ENCODE measurements at places on chromosomes 2 and 18. TPM values are rescaled to one million over a fixed set of nuclear protein-coding genes. Genes with fewer than 3 reads are reported as not detected.

The ATG9A gene
- 24.7 TPM for total RNA-seq

The RTKN gene
- 25.7 TPM for total RNA-seq

The DSC2 gene
- total RNA-seq = 36.4 TPM

The BOLL gene
- 0.10 TPM for total RNA-seq

The DGKD gene
- total RNA-seq = 27.6 TPM

The B4GALT6 gene
- total RNA-seq = 4.4 TPM

The OTOF gene
- total RNA-seq = 0.69 TPM

The RALB gene
- 41.7 TPM for total RNA-seq

The ARHGAP15 gene
- total RNA-seq = 33.8 TPM

The CYP27A1 gene
- 10.8 TPM for total RNA-seq

The CFC1 gene
- not detected for total RNA-seq

The IL1B gene
- 2.4 TPM for total RNA-seq

The RAB31 gene
- 31.1 TPM for total RNA-seq

The LAMA3 gene
- 60.6 TPM for total RNA-seq

The UGT1A5 gene
- not detected for total RNA-seq

The WIPF1 gene
- 32.4 TPM for total RNA-seq

The PLGLB2 gene
- 2.2 TPM for total RNA-seq

The NEUROD1 gene
- total RNA-seq = not detected

The ZBTB14 gene
- 9.4 TPM for total RNA-seq

The RGPD3 gene
- total RNA-seq = 0.30 TPM

The TSPYL6 gene
- not detected for total RNA-seq

The RAB6C gene
- not detected for total RNA-seq

The CRYGD gene
- total RNA-seq = not detected

The RAD51AP2 gene
- total RNA-seq = 0.20 TPM

The PLB1 gene
- total RNA-seq = 7.2 TPM

The RND3 gene
- total RNA-seq = 92.8 TPM

The ECEL1 gene
- 0.30 TPM for total RNA-seq

The ZNF892 gene
- total RNA-seq = 5.8 TPM

The OSR1 gene
- total RNA-seq = 12.9 TPM

The RUFY4 gene
- 0.10 TPM for total RNA-seq

The CYP27C1 gene
- total RNA-seq = 4.3 TPM

The TMEM163 gene
- 0.59 TPM for total RNA-seq

The UGT1A1 gene
- 0.10 TPM for total RNA-seq

The GNLY gene
- total RNA-seq = not detected

The FER1L5 gene
- total RNA-seq = 0.10 TPM

The ICA1L gene
- total RNA-seq = 13.5 TPM

The SPIRE1 gene
- total RNA-seq = 20.3 TPM

The CCDC148 gene
- 1.2 TPM for total RNA-seq

The ZNG1B gene
- 33.0 TPM for total RNA-seq

The IL1F10 gene
- 2.7 TPM for total RNA-seq

The CIDEA gene
- 11.1 TPM for total RNA-seq

The FECH gene
- total RNA-seq = 54.4 TPM

The SLC4A1AP gene
- 17.4 TPM for total RNA-seq

The STPG4 gene
- not detected for total RNA-seq

The NEU4 gene
- total RNA-seq = 0.30 TPM

The SNORC gene
- 0.30 TPM for total RNA-seq

The FEV gene
- total RNA-seq = not detected

The DNAH7 gene
- total RNA-seq = 2.0 TPM
